A549 treated with CORT108297 at 1 μM for 4 hours (cell line): ENCODE measurements at places on chromosomes 7 and 10. TPM values are rescaled to one million over a fixed set of nuclear protein-coding genes. Genes with fewer than 3 reads are reported as not detected.

NCF1 gene
- 0.09 to 0.13 TPM (median 0.11 TPM) in 4 of 5 replicates, not detected in the other for total RNA-seq

CYP2C19 gene
- total RNA-seq, result not detected in 5 replicates

UNCX gene
- total RNA-seq, result 0.03 to 0.22 TPM (median 0.06 TPM) in 4 of 5 replicates, not detected in the other

PON3 gene
- total RNA-seq, result 31.2 to 39.6 TPM (median 33.8 TPM) in 5 replicates

CCDC172 gene
- total RNA-seq, result not detected in 5 replicates
